Anterior cingulate cortex (tissue), 58 donors: ENCODE measurements at places on chromosomes 6 and 20.

DNA sequence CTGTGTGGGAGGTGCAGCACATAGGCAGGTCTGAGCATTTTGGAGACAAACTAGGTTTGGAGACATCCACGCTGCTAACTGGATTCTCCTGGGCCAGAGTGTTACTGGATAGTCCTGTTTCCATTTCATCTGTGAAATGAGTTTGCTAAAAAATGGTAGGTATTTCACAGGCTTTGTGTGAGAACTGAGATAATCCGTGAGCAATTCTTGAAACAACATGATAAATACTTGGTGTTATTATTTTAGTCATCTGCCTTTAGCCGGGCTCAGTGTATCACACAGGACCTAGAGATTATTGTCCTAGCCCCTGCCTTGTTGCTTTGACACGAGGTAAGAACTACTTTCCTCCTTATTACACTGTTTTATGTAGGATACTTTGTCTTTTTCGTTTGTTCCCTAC, 63.0 kb downstream of the PRR18 start:
- no peak for DNase-seq

GRCh38 chr20:46308258-46309157, at the start of gene CDH22:
Gene CDH22 (minus strand): TSS chr20:46308498. CDS start chr20:46251294, 57,204 bp downstream.
- DNase-seq: peak; percentile 78

GRCh38 chr6:81683912-81684311, 68.6 kb downstream of the TENT5A start:
- DNase-seq: no peak

GRCh38 chr6:11317885-11318771, 85.7 kb upstream of the NEDD9 start:
- no peak for DNase-seq

DNA sequence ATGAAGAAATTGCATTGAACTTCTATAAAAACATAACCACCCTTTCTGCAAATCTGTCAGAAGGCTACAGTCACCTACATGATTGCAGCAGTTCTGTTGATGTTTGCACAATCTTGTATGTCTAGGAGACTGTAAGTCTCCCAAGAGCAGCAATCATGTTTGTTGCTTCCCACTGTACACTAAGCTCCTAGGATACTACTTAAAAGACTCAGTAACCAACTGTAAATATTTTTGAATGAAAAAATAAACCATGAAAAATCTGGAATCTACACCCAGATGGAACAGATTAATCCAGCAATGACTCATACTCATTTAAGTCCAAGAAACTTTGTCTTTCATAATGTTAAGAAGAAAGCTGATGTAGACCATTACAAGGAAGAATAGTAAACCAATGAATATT, 168.5 kb upstream of the ATXN1 start:
- DNase-seq: no peak
